Amniotic stem cell (primary cell): ENCODE measurements at places on chromosomes 1 and 21.

DNA sequence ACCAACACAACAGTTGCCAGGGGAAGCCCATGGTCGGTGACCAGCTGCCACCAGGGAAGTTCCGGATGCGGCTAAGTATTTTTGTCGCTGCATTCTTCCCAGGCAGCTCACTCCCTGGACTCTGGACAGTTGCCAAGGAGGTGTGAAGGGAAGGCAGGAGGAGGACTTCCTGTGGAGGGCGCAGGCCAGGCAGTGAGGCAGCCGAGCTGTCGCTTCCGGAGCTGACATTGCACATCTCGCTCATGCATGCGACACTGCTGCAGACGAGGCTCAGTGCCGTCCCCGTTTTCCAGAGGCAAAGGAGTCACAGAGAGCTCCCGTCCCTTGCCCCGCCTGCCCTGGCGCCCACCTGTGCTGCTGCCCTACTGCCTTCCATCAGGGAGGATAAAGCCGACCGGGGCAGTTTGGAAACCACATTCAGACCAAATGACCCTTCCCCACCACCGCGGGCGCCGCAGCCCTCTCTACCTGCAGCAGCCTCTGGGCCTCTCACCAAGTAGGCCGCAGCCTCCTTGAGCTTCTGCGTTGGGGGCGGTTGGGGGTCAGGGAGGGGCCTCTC is 81.4 kb downstream of the NENF start:
- no peak for DNase-seq

- peak; percentile 4 for DNase-seq
Measured at GRCh38 chr1:209190591-209191261, 392.8 kb upstream of the CAMK1G start.

DNA sequence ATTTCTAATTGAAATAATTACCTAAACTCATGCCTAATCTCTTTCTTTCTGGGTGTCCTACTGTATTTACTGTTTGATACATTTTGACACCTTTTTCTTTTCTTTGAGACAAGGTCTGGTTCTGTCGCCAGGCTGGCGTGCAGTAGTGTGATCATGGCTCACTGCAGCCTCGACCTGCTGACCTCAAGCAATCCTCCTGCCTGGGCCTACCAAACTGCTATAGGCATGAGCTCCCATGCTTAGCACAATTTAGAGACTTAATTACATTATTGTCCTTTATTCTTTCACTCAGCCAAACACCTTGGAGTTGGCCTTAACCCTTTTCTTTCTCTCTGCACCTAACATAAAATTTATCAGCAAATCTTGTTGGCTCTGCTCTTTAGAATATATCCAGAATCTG is 139.8 kb upstream of the KIF26B start:
- DNase-seq = no peak

GRCh38 chr1:31708324-31708723 is 4.5 kb upstream of the COL16A1 start:
- DNase-seq = no peak

DNA sequence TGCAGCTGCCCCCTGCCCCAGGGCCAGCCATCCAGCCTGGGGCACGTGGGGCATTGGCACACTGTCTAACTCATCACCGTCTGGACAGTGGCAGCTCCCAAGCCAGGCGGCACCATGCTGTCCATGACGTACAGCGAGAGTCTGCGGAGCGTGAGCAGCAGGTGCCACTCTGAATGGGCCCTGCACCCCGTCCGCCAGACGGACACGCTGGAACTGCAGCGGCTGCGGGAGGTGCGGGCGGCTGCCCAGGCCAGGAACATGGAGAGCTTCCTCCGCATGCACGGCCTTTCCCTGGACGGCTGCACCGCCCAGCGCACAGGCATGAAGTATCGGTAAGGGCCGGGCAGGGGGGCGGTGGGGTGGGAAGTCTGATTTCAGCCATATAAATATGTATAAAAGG is 5.7 kb downstream of the KCNAB2 start:
- DNase-seq = no peak

DNA sequence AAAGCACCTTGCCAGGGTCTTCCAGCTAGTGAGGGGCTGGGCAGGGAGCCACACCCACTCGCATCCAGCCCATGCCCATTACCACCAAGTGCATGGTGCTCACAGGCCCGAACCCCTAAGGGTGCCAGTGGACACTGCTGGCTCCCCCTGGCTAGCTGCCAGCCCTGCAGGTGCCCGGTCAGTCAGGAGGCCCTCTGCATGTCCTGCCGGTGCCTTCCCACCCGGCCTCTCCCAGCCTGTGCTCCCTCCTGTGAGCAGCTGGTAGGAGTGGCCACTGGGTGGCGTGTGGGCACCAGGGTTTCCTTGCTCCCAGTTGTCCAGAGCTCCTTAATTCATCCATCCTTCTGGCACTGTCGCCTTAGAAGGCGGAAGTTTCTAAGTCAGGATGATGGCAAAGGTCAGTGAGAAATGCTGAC is 33.4 kb downstream of the QSOX1 start:
- no peak for DNase-seq

GRCh38 chr21:33801424-33802405 is 113.9 kb downstream of the ATP5PO start:
- peak; percentile 53 for DNase-seq

DNA sequence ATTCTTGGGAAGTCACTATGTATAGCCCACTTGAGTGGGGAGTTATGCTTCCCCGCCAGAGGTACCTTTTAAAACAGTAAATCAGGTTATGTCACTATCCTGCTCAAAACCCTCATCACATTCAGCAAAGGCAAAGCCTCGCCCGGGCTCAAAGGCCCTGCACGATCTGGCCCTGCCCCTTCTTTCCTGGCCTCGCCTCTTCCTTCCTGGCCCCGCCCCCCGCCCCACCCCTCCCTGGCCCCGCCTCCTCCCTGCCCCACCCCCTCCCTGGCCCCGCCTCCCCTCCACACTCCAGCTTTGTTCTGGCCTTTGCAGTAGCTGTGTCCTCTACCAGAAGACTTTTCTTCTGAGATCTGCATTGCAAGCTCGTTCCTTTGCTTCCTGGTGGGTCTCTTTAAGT is 6.6 kb downstream of the LDLRAD2 start:
- DNase-seq = no peak

DNA sequence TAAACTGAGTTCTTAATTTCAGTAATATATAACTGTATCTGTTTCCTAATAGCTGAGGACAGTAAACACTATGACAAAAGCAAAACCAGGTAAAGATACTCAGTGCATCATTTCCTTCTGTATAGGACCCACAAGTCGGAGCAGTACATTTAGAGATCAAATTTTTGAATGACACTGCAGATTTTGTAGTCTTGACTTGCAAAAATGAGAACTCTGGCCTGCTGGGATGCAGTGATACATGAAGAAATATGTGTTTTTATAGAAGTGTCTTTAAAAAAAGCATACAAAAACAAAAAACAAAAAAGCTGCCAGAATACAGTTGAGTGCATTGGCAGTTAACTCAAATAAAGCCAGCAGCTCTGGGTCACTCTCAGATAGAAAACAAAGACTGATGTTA is 19.0 kb downstream of the GART start:
- no peak for DNase-seq

DNA sequence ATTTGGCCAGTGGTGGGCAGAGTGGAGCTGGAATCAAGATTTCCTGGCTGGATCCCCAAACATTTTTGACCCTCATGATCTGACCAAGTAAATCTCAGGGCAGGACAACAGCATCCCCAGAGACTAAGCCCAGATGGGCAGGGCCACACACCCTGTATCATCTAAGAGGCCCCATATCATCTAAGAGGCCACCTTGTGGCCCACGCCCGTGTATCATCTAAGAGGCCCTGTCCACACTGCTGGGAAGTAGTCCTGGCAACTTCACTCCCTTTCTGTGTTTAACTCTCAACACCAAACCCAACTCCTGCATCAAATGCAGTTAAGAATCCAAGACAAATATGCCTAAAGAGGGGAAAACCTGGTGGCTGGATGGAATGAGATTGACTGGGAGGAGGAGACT is 81.6 kb upstream of the SSX2IP start:
- DNase-seq = no peak

DNA sequence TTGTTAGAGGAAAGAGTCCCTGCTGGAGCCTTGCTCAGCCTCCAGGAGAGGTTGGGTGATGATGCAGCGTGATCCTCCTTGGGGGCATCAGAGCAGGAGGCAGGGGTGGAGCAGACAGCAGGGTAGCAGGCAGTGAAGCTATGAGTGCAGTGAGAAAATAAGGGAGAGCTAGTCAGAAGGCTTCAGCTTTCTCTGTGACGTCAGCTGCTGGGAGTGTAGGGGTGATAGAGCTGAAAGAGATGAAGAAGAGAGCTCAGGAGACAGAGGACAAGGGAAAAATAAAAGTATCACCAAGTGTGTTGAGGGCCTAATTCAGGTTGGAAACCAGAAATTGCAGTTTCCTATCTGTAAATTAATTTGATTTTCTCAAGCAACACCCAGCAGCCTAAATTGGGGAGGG is 2.2 kb upstream of the ADAM30 start:
- no peak for DNase-seq

GRCh38 chr1:230542054-230542453 is 100.2 kb upstream of the COG2 start:
- DNase-seq = no peak

DNA sequence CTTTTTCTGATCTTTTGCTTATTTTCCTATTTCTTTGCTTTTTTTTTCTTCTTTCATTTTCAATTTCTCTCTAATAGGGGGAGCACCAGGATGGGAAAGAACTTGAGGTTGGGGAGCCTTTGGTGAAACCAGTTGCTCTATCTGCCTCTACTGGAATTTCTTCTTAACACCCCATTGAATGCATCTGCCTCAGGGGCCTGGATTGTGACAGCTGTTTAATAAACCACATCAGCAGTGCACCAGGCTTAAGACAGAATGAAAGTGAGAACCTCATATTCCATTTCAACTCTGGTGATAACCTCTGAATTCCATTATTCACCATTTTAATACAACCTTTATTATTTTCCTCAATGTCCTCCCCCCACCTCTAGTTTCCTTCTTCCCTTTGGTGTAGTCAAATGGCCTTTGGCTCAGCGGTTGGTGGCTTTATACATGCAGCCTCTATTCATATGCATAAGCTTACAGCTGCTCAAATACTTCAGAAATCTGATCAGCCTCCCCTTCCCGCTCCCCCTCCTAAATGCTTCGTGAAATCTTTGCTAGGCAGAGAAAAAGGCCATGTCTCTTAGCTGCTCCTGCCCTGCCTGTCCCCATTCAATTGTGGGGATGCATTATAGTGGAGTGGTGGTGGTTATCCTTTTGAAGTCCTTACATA is 537.3 kb upstream of the PLXNA2 start:
- DNase-seq = no peak

GRCh38 chr1:182110635-182111034 is 49.1 kb upstream of the ZNF648 start:
- no peak for DNase-seq

DNA sequence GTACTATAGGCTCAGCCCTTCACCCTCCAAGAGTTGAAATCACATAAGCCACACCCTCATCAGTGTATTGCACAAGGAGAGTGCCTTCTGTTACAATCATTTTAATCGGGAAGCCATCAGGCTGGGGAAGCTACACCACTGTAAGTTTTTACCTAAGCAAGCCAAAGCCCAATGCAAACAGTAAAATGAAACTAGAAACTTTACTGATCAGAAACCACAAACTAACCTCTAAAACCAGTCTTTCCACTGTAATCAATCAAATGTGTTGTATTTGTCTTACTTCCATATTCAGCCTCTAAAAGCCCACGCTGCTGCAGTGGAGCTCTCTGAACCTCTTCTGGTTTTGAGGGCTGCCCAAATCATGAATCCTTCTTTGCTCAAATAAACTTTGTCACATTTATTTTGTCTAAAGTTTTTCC is 26.2 kb downstream of the CAPN8 start:
- DNase-seq = no peak

DNA sequence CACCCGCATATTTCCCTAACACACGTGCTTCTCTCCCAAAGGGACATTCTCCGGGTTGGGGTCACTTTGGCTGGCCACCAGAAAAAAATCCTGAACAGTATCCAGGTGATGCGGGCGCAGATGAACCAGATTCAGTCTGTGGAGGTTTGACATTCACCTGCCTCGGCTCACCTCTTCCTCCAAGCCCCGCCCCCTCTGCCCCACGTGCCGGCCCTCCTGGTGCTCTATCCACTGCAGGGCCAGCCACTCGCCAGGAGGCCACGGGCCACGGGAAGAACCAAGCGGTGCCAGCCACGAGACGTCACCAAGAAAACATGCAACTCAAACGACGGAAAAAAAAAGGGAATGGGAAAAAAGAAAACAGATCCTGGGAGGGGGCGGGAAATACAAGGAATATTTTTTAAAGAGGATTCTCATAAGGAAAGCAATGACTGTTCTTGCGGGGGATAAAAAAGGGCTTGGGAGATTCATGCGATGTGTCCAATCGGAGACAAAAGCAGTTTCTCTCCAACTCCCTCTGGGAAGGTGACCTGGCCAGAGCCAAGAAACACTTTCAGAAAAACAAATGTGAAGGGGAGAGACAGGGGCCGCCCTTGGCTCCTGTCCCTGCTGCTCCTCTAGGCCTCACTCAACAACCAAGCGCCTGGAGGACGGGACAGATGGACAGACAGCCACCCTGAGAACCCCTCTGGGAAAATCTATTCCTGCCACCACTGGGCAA is 59.1 kb downstream of the LACTBL1 start:
- DNase-seq = no peak

- DNase-seq = no peak
Measured at GRCh38 chr21:39613041-39613934, 548 bp downstream of the B3GALT5 start.

GRCh38 chr21:33112151-33112550 is 42.2 kb downstream of the OLIG1 start:
- DNase-seq = no peak

DNA sequence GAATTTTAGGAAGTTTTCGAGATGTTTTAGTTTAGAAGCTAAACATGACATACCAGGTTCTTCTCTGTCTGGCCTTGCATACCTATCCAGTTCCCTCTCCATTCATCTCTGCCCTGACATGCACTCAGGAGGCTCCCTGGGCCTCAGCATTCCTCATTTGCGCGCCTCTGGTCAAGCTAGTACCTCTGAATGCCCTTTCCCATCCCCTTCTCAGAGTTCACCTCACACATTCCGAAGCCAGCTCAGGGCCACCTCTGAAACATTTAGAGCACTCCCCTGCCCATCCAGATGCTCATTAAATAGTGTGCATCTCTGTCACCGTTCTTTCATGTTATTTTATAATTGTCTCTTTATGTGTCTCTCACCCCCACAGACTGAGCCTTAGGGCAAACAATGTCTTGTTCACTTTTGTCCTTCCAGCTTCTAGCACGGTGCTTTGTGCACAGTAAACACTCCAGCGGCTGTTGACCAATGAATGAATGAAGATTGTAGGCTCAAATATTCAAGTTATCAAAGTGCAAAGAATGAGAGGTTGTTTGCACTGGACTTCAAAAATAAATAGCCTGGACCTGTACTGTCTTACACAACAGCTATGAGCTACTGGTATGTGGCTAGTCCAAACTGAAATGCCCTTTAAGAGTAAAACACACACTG is 1.2 kb upstream of the DHCR24 start:
- no peak for DNase-seq

- no peak for DNase-seq
Measured at GRCh38 chr1:34263406-34263805, 86.7 kb downstream of the C1orf94 start.

GRCh38 chr1:118223426-118223825 is 38.4 kb upstream of the SPAG17 start:
- no peak for DNase-seq

- no peak for DNase-seq
Measured at GRCh38 chr1:84877592-84877991, 15.4 kb downstream of the LPAR3 start.

GRCh38 chr1:230892018-230892491 is 23.7 kb upstream of the C1orf198 start:
- DNase-seq = no peak
